ENCODE measurements at places on chromosomes 1 and 21.

DNA sequence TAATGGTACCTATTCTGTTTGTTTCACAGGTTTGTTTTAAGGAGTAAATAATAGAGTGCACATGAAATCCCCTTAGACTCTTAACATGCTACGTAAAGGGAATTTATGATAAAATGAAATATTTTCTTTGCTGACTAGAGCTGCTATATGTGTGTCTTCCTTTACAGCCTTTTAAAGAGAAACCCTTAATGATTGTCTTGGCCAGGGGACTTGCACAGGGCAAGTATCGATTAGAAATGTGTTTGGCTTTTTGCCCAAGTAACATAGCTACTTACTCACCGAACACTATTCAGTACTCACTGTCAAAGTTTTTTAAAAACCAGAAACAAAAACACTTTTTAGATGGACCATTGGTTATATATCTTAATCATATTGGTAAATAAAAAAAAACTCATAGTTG lies 71.3 kb upstream of the KIAA1614 start:
- no peak for DNase-seq

DNA sequence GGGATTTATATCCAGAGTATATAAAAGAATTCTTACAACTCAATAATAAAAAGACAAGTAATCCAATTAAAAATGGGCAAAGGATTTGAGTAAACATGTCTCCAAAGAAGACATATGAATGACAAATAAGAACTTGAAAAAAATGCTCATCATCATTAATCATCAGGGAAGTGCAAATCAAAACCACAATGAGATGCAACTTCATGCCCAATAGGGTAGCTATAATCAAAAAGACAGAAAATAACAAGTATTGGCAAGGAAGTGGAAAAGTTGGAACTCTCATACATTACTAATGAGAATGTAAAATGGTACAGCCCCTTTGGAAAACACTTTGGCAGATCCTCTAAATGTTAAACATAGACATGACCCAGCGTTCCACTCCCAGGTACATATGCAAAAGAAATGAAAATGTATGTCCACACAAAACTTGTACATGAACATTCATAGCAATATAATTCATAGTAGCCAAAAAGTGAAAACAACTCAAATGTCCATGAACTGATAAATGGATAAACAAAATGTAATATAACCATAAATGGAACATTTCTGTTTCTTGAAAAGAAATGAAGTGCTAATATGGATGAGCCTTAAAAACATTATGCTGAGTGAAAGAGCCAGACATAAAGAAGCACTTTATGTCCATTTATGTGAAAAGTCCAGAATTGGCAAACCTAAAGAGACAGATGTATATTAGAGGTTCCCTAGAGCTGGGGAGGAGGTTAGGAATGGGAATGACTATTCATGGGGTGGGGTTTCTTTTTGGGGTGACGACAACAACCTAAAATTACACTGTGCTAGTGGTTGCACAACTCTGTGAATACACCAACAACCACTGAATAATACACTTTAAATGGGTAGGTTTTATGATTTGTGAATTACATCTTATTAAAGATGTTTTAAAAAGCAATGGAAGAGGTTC lies 259.7 kb downstream of the RHOU start:
- DNase-seq, result no peak

DNA sequence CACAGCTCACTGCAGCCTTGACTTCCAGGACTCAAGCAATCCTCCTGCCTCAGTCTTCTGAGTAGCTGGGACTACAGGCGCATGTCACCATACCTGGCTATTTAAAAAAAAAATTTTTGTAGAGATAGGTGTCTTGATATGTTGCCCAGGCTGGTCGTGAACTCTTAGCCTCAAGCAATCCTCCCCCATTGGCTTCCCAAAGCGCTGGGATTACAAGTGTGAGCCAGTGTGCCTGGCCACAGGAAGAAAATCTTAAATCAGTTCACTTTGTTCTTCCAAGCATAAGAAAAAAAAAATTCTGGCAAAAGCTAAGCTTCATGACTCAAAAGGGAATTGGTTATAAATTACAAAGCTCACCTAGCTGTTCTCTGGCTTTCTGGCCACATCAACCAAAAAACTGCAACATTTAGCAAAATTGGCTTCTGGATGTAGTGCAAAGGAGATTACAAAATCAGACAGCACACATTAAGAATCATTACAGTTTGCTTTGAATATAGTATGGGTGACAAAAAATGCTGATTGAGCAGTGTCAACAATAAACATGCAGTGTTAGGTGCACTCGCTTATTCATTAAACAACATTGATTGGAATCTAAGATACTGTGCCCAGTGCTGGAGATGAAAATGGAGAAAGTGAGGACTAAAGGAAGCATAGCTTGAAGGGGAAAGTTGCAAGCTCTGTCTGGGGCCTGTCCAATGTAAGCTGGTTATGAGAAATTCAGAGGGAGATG lies 76.7 kb downstream of the KCTD3 start:
- no peak for DNase-seq

DNA sequence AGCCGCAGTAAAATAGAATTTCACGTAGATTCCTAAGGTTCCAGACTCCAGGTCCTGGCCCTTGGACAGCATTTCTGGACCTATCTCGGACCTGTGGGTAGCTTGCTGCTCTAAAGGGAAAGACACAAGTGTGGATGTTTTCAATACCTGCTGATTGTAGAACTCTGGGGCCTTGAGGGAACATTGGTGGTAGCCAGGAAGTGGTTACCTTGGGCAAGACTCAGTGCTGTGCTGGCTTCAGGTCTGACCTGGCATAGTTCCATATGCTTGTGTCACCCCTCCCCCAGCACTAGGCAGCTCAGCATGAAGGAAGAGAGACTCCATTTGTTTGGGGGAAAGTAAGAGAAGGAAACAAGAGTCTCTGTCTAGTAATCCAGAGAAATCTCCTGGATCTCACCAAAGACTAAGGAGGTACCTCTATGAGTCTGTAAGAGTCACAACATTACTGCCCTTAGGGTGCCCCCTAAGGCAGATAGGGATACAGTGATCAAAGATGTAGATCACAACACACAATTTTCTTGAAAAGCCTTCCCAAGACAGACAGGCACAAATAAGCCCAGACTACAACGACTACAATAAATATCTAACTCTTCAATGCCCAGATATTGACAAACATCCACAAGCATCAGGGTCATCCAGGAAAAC lies 398.8 kb downstream of the TGFB2 start:
- DNase-seq, result no peak

DNA sequence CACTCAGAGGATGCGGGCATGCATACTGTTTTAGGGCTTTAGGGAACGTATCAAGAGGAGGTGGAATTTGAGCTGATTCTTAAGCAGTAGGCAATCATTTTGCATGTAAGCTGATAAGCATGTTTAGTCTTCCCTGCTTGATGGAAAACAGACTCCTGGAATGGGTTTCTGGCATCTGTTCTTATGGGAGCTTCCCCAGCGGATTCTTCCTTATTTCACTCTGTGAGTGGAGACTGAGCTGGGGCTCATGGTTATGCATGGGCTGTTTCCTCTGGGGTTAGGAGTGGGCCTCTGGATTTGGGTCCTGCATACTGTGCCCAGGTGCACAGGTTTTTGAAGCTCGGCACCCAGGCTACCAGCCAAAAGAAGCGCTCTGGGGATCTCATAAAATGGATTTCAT lies 93.4 kb downstream of the DIRAS3 start:
- no peak for DNase-seq

DNA sequence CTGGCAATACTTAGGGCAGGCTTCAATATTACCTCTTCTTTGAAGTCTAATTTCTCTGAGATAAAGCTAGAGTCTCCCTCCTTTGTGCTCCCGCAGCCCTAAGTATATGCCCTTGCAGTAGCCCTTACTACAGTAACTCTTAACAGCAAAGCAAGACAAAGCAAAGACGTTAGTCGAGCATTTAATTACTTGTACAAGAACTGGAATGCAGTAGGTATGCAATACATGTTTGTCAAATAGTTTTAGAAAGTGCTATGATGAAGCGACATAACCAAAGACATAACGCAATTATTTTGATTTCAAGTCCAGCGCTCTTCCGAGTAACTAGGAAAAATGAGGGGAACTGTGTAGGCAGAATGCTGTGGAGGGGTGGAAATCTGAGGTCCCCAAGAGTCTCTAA lies 1.6 kb downstream of the P3H1 start:
- DNase-seq, result no peak

- no peak for DNase-seq
Observed at GRCh38 chr1:32904797-32905196, 3.6 kb upstream of the TMEM54 start.
